ENCODE measurements at places on chromosomes 4 and X. TPM values are rescaled to one million over a fixed set of nuclear protein-coding genes. Genes with fewer than 3 reads are reported as not detected.

DNA sequence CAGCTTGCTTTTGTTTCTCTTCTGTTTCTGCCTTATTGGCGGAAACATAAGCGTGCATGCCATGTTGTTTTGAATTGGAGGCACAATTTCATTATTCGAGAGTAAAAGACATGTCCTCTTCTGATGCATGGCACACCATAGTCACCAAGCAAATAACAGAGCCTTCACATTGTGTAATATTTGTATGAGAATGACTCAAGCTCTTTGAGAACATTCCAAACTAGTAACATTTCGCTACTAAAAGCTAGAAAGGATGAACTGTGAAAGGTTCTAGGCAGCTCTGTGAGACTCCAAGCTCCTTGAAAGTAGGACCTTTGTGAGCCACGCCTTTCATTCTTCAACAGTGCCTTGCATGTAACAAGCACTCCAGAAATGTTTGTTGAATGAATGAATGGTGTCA lies 9.2 kb upstream of the ANXA3 start:
- H3K27ac ChIP-seq = peak overlapping the region; percentile 68
- peaks cover 8% of the 10 kb centered on the region for H3K36me3 ChIP-seq
- peaks cover 43% of the 10 kb centered on the region for H3K4me1 ChIP-seq
- H3K4me3 ChIP-seq = no peak overlapping the region

DNA sequence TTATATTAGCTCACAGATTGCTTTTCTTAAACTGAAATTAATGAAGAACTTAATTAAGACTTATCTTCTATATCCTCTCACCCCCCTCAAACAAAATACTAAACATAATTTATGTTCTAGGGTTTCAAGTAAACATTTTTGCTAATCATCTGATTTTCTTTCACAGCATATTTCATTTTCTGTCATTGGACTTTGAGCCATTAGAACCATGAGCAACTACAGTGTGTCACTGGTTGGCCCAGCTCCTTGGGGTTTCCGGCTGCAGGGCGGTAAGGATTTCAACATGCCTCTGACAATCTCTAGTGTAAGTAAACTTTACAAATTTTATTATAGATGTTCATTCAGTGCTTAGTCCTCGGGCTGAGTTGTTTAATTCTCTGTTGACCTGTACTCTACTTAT lies 3.3 kb downstream of the PDLIM5 start:
- H3K4me3 ChIP-seq = peak overlapping the region; percentile 82
- peaks cover 17% of the 10 kb centered on the region for H3K4me1 ChIP-seq
- peaks cover 64% of the 10 kb centered on the region for H3K36me3 ChIP-seq
- H3K27me3 ChIP-seq = no peaks in the 10 kb centered on the region
- DNase-seq = peak; percentile 46

Gene WFS1
- total RNA-seq = 23.4 TPM

- H3K36me3 ChIP-seq = no peaks in the 10 kb centered on the region
- no peak overlapping the region for H3K4me3 ChIP-seq
- no peak for DNase-seq
- H3K27ac ChIP-seq = no peak overlapping the region
- no peaks in the 10 kb centered on the region for H3K4me1 ChIP-seq
Measured at GRCh38 chr4:116702949-116703348, 382.4 kb downstream of the TRAM1L1 start.

DNA sequence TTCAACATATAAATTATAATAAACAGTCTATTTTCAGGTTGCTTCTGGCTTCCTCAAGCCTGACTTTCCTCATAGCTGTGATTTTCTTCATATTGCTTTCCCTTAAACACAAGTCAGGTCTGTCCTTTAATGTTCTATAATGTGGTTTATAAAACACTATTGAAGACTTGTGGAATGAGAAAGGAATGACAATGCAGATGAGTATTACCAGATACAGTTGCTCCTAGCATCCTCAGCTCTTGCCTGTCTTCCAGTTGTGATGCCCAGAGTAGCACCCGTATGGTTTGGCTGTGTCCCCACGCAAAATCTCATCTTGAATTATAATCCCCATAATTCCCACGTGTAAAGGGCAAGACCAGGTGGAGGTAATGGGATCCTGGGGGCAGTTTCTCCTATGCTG lies 265.7 kb upstream of the BOD1L1 start:
- no peaks in the 10 kb centered on the region for H3K27me3 ChIP-seq
- H3K4me3 ChIP-seq = no peak overlapping the region
- no peak for DNase-seq
- no peaks in the 10 kb centered on the region for H3K36me3 ChIP-seq

DNA sequence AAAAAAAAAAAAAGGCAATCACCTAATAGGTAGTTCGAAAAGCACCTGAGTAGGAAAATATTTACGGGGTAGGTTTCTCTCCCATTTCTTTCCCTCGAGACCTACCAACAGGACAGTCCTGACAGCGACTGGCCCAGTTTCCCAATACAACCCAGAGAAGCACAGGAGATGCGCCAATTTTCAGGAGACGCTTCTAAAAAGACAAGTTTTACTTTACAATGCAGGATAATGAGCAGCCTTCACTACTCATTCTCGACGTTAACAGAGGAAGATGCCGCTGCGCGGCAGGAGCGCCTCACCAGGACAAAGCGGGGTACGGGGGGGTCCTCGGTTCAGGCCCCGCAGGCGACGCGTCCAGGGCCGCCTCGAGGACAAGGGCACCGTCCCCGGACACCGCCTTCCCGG lies 708 bp downstream of the BCLAF3 start:
- H3K27me3 ChIP-seq = peaks cover 4% of the 10 kb centered on the region
- DNase-seq = no peak
- H3K4me1 ChIP-seq = peaks cover 9% of the 10 kb centered on the region
- peak overlapping the region; percentile 71 for H3K4me3 ChIP-seq

- no peak for DNase-seq
- no peak overlapping the region for H3K27ac ChIP-seq
- H3K36me3 ChIP-seq = no peaks in the 10 kb centered on the region
- H3K4me3 ChIP-seq = no peak overlapping the region
- no peaks in the 10 kb centered on the region for H3K27me3 ChIP-seq
Measured at GRCh38 chr4:161642708-161643107, 521.1 kb downstream of the FSTL5 start.

GRCh38 chr4:123889507-123889906 lies 492.9 kb downstream of the SPRY1 start:
- no peaks in the 10 kb centered on the region for H3K27me3 ChIP-seq
- no peak overlapping the region for H3K4me3 ChIP-seq
- no peak for DNase-seq
- no peak overlapping the region for H3K27ac ChIP-seq
- H3K4me1 ChIP-seq = peaks cover 21% of the 10 kb centered on the region
- no peaks in the 10 kb centered on the region for H3K36me3 ChIP-seq

DNA sequence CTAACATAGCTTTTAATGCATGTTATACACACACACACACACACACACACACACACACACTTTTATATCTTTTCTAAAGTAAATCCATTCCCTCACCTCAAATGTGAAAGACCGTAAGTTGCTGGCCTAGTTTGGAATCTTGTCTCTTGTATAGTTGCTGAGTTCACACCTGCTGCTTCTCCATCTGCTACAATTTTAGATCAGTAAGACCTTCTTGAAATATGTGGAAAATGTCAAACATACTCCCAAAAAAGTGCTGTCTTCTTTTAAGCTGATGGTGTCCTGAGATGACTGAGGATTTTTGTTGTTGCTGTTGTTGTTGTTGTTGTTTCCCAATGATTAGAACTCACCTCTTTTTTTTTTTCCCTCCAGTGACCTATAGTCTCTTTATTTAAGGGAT lies 121.3 kb downstream of the SNCA start:
- no peaks in the 10 kb centered on the region for H3K27me3 ChIP-seq
- no peaks in the 10 kb centered on the region for H3K36me3 ChIP-seq
- H3K4me3 ChIP-seq = no peak overlapping the region
- no peak for DNase-seq
- no peaks in the 10 kb centered on the region for H3K4me1 ChIP-seq

DNA sequence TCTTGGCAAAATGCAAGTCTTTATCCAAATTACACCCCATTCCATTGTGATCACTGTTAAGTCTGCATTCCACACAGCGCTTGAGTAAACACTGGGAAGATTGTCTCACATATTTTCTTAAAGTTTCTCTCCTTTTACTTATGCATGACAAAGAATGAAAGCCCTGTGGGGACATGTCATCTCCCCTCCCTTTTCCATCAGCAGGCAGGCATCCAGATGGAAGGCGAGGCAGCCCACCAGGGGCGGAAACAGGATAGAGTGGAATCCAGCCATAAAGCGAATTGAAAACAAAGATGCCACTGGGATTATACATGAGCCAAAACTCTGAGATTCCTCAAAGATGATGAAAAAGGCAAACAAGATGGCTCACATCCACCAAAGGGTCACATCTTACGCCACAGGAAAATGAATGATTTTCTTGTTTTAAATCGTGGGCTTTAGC lies 78.2 kb downstream of the AFAP1 start:
- no peak for DNase-seq
- H3K27me3 ChIP-seq = no peaks in the 10 kb centered on the region
- peaks cover 9% of the 10 kb centered on the region for H3K36me3 ChIP-seq
- no peaks in the 10 kb centered on the region for H3K4me1 ChIP-seq

- H3K4me3 ChIP-seq = peak overlapping the region; percentile 95
- no peak overlapping the region for H3K27ac ChIP-seq
- no peak for DNase-seq
Measured at GRCh38 chr4:67546004-67546356, 677 bp upstream of the CENPC start.

Data from Calu3 (cell line).